Activated CD8-positive, alpha-beta memory T cell treated with anti-CD3 and anti-CD28 coated beads for 1 hour (primary cell): ENCODE measurements at places on chromosomes 6 and 20.

- no peak for DNase-seq
Observed at GRCh38 chr6:79868098-79868722, 79.1 kb downstream of the ELOVL4 start.

DNA sequence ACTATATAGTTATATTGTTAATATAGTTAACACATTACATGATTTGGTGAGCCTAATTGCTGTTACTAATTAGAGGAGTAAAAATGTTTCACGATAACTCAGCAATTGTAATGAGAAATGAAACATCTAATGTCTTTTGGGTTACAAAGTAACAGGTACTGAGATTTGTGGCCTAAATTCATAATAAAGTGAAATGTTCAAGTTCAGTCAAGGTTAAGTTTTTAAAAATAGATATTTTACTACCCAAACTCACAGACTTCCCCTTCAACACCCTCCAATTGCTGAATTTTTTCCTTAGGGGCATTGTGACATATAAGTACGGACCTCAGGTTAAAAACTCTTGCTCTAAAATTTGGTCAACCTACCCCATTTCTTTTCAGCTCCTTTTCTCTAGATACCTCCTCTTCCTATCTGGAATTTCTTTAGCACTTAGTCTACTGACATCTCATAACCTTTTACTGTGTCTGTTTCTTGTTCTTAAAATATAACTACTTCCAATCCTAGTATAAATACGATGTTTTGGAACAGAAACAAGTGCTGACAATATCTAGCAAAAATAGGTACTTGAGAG lies 112.3 kb upstream of the PRSS16 start:
- DNase-seq: no peak

DNA sequence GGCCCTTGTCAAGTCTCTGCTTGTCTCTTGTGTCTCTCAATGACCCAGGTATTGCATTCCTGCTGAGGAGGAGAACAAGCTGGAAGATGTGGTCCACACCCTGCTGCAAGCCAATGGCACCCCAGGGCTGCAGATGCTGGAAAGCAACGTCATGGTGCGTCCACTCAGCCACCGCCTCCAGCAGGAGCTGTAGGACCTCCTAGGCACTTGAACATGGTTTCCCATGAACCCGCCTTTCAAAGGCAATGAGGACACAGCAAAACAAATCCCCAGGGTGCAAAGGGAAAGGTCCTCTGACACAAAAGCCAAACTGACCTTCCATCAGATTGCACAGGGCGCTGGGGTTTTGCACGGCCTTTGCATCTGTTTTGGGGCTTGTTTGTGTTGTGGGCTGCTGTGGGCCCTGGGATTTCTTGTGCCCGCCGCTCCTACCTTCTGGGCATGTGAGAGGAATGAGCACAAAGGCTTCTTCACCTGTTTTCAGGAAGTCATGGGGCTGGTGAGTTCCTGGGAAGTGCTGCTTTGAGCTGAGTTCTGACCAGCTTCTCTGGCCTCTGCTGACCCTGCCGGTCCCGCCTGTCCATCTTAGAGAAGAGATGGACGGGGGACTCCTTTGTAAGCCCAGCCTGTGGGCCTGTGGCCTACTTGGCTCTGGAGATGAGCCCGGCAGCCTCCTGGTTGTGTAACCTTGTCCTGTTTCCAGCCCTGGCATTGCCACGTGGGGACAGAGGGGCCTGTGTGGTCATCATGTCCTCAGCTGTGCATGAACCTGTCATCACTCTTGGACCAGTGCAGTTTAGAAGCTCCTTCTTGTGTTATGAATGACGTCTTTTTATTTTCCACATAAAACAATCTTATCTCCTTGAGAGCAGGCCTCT lies 151.3 kb downstream of the DTNBP1 start:
- no peak for DNase-seq

DNA sequence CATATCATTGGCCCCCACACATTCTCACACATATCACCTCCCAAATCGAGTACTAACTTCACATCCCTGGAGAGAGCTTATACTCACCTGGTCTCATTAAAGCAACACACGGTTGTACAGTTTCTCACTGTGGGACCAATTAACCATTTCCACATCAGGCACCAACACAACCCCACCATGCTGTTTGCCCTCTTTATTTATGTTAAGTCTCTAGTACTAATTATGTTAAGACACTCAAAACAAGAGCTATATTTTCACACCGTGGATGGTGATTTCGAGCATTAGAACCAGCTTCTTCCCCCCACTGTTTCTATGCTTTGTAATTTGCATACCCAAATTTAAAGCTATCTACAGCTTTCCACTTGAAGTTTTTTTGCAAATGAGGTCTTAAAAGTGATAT lies 6.3 kb downstream of the SCML4 start:
- no peak for DNase-seq

GRCh38 chr20:32296412-32296811 lies 19.0 kb downstream of the KIF3B start:
- no peak for DNase-seq

DNA sequence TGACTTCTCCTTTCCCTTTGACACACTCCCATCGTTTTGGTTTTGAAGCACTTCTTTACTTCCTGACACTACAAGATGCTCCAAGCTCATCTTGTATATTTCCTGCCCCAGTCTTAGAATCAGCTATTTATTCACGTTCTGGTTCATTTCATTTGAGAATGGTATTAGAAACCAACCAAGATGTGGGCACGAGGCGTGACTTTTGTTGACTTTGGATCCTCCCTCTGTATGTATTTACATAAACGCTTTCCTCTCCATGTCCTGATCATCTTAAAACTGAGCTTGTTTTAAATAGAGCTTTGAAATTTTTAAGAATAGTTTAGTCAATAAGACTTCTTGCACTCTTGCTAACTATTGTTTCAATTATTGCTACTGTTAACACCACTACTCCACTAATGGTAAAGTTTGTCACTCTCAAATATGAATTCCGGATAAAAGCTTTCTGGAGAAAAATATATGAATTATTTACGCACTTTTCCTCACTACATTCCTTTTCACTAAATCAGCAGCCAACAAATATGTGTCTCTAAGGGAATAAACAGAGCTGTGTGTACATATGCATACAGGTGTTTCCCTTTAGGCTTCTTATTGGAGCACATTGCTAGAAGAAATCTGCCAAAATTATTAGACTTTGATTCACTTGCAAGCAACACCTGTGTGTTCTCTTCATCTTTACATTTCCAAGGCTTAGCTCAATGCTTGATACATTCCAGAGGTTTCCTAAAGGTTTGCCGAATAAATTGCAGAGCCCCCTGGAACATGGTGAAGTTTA lies 77.3 kb upstream of the TMEM244 start:
- DNase-seq: no peak

DNA sequence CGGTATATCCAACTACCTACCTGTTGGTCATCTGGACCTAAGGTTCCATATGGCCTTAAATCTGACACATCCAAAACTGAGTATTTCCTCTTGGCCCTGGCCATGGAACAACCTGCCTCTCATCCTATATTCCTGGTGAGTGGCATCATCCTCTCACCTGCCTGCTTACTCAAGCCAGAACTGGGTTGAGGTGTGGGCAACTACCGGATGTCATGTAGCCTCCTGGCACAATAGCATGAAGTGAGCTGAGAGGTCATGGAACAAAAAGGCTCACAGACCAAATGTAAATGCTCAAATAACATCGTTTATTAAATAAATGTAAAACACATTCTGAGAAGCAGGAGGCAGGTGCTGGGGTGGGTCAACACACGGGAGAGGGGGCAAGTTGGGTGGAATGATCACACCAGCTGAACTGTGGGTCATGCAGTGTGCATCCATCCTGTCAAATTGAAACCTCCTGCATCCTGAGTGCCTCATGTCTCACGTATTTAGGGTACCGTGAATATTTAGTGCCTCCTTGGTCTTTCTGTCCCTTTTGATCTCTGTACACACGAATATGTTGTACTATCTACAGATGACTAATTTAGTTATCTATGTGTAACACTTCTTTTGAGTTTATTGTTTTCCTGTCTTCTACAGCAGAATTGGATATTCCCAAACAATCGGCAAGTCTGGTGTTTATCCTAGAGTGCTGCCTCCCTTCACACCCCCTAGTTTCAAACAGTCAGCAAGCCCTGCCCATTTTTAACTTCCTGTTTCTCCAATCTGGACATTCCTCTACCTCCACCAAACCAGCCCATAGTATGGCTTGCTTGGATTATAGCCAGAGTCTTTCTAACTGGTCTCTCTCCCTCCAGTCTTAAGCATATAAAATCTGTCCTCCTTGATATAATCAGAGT lies 7.9 kb upstream of the POU5F1 start:
- no peak for DNase-seq

DNA sequence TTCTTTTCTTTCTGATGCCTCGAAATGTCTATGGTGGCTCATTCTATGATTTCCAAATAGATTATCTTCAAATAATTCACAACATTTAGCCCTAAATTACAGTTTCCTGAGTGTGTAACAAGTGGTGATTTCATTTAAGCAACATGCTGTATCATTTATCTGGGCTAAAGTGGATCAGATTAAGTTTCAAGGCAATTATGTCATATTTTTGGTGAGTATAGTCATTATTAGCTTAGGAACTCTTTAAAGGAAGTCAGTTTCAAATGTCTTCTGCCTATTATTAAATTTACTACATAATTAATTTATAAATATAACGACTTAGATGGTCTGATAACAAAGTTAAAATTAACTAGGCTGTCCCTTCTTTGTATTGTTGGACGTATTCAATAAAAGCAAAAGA lies 847.9 kb upstream of the FLRT3 start:
- DNase-seq: no peak

DNA sequence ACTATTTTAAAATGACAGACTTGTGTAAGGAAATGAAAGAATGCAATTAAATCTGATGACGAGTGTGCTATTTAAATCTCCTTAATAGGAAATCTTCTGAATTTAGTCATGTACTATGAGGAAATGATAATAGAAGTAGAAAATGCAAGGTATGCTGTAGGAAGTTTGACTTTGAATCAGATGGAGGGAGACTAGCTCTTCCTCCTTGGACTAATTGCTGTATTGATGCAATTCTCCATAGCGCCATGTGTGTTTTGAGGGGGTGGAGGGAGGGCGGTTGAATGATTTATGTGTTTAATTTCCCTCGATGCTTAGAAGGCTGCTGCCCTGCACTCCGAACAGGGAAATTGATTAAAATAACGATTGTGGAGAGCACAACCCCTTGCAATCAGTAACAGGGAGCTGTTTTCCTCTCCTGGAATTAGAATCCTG lies 214.4 kb upstream of the PRND start:
- DNase-seq: no peak

DNA sequence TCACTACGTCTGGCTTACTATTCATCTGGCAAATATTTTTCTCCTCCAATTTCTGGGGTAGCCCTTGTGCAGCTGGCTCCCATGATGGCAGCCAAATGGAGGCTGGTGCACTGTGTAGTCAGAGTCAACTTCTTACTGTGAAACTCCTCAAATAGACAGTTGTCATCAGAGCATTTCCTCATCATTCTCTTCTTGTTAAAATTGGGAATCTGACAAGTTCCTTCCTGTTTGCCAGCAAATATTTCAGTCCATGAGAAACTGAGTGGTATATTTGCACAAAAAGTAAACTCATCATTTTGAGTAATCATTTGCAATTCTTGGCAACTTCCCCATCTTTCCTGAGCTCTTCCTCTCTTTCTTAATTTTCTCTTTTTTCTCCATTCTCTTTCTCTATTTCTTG lies 394.9 kb upstream of the RGS17 start:
- DNase-seq: no peak

DNA sequence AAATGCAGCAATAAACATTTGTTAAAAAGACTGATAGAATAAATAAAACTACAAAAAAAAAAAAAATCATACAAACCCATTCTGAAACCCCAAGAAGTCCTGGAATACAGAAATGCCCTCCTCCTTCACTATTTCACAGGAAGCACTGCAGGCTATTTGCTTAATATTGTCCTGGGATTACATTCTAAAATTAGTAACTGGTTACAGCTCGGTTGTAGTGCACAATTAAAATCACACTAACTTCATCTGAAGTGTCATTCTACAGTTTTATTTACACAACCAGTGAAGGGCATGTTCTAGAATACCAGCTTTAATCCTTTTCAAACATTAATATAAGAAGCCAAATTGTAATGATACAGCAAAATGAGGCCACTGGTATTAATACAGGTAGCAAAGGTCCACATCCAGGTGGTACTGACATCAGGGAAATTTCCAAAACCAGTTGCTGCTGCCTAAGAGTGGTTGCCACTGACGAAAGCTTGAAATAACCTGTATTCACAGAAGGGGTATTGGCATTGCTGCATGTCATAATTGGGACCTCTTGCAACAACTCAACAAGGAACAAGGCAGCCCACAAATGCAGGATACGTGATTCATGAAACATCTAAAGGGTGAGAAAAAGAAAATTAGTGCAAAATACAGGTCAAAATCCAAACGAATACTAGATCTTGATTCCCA lies 26.9 kb downstream of the AKIRIN2 start:
- DNase-seq: no peak

GRCh38 chr6:18090349-18090786 lies 32.1 kb downstream of the NHLRC1 start:
- no peak for DNase-seq

DNA sequence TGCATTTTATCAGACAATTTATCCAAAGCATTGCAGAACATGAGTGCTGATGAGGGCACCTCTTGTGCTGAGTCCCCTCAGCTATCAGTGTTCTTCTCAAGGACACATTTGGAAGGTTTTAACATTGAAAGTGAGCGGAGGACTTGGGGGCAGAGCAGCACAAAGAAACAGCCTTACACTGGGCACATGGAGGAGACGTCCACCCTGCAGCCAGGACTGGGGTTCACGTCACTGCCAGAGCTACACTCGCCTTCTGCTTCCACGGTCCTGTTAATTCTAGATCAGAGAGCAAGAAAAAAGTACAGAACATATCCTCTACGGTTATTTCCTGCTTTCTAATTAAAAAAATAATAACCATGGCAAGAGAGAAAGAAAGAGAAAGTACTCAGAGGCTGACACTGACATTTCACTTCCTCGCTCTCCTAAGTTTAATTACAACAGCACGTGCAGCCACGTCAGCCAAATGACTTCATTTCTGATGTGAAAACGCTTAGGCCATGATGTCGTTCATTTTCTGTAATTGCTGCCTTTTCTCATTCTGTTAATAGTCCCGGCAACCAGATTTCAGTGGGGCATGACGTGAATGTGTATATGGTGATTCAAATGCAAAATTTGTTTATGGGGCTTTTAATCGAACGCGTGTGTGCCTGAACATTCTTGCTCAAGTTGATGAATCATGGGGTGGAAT lies 5.1 kb downstream of the PRND start:
- no peak for DNase-seq

DNA sequence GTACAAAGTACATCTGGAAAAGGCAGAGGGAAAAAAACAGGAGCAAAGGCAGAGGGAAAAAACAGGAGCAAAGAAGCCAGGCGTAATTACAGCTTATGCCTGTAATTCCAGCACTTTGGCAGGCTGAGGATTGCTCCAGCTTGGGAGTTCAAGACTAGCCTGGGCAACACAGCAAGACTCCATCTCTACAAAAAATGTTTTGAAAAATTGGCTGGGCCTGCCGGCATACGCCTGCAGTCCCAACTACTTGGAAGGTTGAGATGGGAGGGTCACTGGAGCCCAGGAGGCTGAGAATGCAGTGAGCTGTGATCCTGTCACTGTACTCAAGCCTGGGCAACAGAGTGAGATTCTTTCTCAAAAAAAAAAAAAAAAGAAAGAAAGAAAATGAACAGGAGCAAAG lies 19.0 kb upstream of the CBFA2T2 start:
- no peak for DNase-seq

GRCh38 chr6:10412461-10413261 lies 2.2 kb downstream of the TFAP2A start:
- DNase-seq: no peak
